Fibroblast of skin of right biceps (primary cell): ENCODE measurements at places on chromosomes 3 and 15.

GRCh38 chr15:58520936-58521292, 89.1 kb downstream of the LIPC start:
- no peak for DNase-seq

GRCh38 chr3:142875583-142876207, 13.2 kb downstream of the PCOLCE2 start:
- DNase-seq: no peak

DNA sequence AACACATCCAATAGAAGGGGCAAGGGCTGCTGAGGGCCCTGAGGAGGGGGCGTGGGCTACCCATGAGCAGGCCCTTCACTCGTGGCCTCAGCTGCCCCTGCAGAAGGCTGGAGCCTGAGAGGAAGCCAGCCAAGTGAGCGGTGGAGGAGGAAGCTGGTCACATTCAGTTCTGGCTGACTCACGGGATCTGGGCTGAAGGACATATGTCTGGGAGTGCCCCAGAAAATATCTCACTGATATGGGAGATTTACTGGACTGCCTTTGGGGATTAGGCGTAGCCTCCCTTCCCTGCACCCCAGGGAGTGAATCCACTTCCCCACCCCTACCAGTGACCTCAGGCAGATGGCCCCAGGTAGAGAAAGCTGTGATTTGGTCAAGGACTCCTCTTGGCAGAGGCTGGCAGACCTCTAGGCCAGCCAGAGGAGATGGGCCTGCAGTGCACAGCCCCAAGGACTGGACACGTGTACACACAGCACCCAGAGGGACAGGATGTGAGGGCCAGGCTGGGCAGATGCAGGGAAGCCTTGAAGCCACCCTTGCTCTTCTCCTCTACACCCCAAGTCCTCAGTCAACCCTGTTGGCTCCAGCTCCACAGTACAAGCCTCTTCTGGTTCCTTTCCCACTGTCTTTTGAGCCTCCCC, 14.2 kb upstream of the ANKDD1A start:
- peak; percentile 82 for DNase-seq

DNA sequence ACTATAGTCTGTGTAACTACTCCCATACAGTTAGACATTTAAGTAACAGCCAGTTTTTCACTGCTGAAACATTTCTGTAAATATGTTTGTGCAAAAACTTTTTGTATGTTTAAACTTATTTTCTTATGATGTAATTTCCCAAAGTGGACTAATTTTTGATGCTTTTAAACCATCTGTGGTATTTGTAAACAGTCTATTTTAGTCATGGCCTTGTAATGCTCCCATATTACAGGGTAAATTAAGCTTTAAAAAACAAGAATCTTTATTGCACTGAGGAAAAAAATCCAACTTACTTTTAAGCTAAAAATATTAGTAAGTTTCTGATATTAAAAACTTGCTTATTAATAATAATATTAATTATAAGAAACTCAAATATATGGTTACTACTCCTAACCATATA, 13.5 kb downstream of the CCDC14 start:
- DNase-seq: no peak
